ENCODE measurements at places on chromosomes 2 and 18. TPM values are rescaled to one million over a fixed set of nuclear protein-coding genes. Genes with fewer than 3 reads are reported as not detected.

The HOXD4 gene
- not detected for polyA plus RNA-seq

The ARHGEF4 gene
- 4.6 TPM for polyA plus RNA-seq

The ST3GAL5 gene
- 3.2 TPM for polyA plus RNA-seq

DNA sequence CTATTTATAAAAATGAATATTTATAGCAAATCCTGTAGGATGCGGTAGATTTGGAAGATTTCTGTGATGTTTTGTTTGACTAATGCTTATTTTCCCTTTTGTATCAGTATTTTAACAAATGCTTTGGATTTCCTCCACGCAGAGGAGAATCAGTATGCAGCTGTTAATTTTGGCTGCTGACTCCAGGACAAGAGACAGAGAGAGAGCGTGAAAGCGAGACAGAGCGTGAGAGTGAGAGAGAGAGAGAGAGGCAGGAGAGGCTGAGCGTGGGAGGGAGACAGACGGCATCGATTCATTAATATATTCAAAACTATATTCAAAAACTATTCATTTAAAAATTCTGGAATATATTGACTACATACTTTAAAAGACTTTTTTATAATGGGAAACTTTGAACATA is 62.5 kb downstream of the RRM2 start:
- no peak for DNase-seq

GRCh38 chr18:13239171-13239956 is 20.8 kb downstream of the LDLRAD4 start:
- peak; percentile 13 for DNase-seq

DNA sequence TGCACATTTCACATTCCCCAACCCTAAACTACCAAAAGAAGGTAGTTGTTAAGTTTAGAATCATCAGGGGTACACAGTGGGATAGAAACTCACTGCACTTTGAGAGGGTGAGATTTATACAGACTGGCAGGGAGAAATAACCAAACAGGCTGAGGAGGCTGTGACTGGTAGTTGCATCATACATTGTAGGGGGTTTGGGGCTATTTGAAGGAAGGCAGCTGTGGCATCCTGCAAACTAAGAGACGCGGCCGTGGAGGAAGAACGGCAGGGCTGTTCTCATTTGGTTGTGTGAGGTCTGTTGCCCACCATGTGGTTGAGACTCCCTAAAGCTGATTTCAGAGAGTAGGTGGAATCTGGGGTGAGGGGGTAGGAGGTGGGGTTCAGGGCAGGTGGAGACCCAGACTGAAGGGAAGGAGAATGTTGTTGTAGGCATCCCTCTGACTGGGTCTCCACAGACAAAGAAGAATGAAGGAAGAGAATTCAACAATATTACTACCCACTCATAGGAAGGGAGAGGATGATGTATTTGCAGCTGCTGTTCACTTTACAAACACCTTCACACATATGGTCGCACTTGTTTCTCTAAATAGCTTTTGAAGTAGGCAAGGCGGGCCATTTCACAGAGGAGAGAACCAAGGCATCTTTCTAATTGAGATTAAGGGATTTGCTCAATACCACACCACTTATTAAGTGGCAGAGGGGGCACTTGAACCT is 170.9 kb upstream of the SIX2 start:
- no peak for DNase-seq

GRCh38 chr18:78538669-78539440 is 440.8 kb upstream of the SALL3 start:
- DNase-seq, result no peak

All from GM23338 (cell line).